ENCODE measurements at places on chromosomes 11 and 22.
A peak's percentile ranks its signal among the peaks of the same experiment; 100 is the strongest.

- ATAC-seq, result no peak
These were observed 39.1 kb downstream of the TCIRG1 start for GRCh38 chr11:68077617-68078582.

GRCh38 chr11:33323421-33323820 is 66.2 kb downstream of the HIPK3 start:
- no peak for ATAC-seq

- no peak for ATAC-seq
These were observed 39.9 kb upstream of the RAB1B start for GRCh38 chr11:66228521-66228920.

GRCh38 chr11:64032050-64032449 is 3.7 kb upstream of the FLRT1 start:
- ATAC-seq, result no peak

DNA sequence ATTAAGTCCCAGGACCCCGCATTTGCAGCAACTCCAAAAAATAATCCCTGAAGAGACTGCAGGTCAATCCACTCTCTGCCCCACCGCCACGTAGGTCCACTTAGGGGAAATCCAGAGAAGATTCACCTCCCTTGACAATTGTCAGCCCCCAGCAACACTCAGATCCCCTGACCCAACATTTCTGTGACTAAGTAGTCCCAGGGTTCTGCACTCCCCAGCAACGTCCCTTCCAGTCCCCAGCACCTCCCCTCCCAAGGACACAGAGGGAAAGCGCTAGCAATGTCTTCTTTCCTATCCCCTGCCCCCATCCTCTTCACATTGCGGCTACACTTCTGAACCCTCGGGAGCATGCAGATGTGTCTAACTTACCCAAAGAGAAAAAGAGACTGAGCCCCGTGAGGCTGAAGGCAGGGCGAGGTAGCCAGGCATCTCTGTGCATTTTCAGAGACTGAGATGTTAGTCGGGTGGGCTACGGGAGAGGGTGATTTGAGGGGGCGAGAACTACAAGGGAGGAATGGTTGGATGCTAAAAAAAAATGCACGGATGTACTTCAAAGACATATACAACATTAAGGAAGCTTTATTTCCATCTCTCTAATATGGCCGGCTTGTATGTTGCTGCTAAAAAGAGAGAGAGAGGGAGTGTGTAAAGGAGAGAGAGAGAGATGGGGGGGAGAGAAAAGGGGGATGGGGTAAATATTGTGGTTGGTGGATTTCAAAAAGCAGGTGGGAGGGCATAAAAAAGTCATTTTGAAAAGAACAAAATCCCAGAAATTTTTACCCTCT is at the start of gene SCN2B:
Gene SCN2B, minus strand, starts transcription at position 647 of the 785 bp plus-strand sequence. Its CDS starts 208 bp downstream, at position 439.
- ATAC-seq, result no peak

DNA sequence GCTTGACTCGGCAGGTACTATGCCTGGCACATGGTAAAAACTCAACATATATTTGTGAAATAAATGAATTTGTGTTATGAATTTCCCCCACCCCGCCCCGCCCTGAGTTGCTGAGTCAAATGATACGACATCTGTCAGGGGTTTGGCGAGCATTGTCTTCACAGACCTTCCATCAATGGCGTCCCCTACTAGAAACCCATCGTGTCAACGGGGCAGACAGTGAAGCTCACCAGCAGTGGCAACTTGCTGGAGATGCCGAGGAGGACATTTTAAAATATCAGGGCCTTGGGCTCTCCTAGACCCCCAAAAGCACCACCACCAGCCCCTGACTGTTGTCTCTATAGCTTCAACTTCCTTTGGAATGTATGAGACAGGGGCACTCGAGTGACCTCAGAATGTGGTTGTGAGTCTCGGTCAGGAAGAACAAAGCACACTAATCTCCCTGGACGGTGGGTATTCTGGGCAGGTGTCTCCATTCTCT is 761 bp upstream of the NXF1 start:
- peak; percentile 36 for ATAC-seq

Data from activated CD4-positive, CD25-positive, alpha-beta regulatory T cell treated with anti-CD3 and anti-CD28 coated beads, Interleukin-2, amount 50 U/mL, for 24 hours (primary cell).